ENCODE measurements at places on chromosomes 16 and 17.

- DNase-seq, result no peak
These were observed 11.4 kb downstream of the SPNS2 start for GRCh38 chr17:4509923-4510617.

GRCh38 chr17:63426041-63426916, 19.8 kb downstream of the CYB561 start:
- no peak for DNase-seq

DNA sequence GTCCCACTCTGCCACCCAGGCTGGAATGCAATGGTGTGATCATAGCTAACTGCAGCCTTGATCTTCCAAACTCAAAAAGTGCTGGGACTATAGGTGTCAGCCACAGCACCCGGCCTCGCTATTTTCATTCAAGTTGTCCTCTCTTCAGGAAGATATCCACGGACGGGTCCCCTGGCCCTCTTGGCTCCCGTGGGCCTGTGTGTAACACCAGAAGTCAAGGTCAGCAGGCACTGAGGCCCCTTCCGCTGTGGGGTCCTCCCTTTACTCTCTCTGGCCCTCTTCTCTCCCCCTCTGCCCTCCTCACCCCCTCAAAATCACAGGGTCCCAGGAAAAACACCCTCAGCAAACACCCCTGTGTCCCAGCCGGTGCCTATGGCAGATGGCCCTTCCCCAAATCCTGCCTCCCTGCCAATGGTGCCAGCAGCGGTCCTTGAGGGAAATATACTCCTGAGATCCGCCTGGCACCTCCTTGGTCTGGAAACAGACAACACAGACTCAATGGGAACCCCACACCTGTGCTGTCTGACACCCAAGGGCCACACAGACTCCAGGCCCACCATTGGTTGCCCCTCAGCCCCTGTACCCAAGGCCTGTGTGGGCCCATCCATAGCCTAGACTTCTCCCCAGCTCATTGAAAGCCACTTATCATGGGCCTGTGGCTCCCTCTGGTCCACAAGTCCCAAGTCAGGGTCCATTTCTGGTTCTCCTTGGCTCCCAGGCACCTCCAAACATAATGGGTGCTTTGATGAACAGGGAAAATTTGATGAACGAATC, 221.5 kb downstream of the ZNF423 start:
- DNase-seq, result no peak

- no peak for DNase-seq
These were observed 13.1 kb downstream of the SKA2 start for GRCh38 chr17:59141860-59142259.

- no peak for DNase-seq
These were observed 28.8 kb downstream of the DYNLRB2 start for GRCh38 chr16:80569440-80570105.

GRCh38 chr17:56887105-56887504, 26.7 kb downstream of the TRIM25 start:
- no peak for DNase-seq

All from NCI-H187 treated with DMSO at 0.1 percent for 48 hours (cell line).